Activated naive CD8-positive, alpha-beta T cell treated with anti-CD3 and anti-CD28 coated beads, Interleukin-2, amount 10 ng/mL, durations not matched to agents 7 days and 5 days (primary cell): ENCODE measurements at places on chromosomes 12 and 14.

GRCh38 chr12:28191051-28192048, 1.1 kb downstream of the CCDC91 start:
- H3K27me3 ChIP-seq: no peaks in the 10 kb centered on the region

DNA sequence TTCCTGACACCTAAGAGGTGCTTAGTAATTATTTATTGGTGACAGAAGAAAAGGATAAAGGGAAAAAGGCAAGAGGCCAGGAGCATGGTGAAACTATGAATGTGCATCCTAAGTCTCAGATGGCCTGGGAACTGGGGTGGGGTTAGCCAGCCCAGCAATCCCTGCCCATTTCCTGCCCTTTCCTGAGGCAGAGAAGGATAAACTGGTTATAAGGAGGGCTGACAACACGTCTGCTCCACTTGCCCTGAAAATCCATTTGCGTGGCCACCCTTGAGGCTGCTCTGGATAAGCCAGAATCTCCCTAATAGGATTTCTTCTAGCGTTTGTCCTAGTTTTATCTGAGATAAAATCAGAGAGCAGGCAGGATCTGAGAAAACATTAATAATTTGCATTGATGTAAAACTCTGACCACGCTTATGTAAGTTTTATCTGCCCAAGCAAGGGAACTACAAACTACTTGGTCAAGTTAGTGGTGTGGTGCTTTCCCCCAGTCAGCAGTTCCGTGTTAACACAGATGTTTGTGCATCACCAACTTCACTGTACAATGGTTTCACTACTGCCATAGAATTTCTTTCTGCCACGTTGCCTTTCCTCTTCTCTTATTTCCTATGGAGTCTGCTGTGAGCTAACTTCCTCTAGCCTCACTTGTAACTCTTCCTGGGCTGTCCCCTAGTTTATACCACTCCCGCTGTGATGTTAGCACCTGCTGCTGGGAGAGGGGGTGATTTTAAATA, 392.7 kb downstream of the RPS29 start:
- no peak for DNase-seq
- H3K4me1 ChIP-seq: no peaks in the 10 kb centered on the region
- no peaks in the 10 kb centered on the region for H3K27me3 ChIP-seq
- H3K36me3 ChIP-seq: no peaks in the 10 kb centered on the region

DNA sequence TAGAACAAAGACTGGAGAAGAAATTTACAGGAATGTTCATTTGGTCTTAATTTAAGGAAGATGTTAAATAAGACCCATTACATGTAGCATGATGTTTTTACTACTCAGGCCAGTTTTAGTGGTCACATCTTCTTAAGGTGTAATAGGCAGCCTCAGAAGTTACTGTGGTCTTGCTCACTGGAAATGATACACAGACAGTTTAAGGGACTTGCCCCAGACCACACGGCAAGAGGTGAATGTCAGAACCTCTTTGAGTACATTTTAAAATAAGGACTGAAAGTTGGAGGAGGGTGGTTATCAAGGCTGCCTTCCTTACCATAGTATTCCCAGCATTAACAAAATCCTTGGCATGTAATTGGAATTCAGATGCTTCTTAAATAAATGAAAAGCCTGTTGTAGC, 37.9 kb downstream of the LRRK2 start:
- H3K4me1 ChIP-seq: no peaks in the 10 kb centered on the region

DNA sequence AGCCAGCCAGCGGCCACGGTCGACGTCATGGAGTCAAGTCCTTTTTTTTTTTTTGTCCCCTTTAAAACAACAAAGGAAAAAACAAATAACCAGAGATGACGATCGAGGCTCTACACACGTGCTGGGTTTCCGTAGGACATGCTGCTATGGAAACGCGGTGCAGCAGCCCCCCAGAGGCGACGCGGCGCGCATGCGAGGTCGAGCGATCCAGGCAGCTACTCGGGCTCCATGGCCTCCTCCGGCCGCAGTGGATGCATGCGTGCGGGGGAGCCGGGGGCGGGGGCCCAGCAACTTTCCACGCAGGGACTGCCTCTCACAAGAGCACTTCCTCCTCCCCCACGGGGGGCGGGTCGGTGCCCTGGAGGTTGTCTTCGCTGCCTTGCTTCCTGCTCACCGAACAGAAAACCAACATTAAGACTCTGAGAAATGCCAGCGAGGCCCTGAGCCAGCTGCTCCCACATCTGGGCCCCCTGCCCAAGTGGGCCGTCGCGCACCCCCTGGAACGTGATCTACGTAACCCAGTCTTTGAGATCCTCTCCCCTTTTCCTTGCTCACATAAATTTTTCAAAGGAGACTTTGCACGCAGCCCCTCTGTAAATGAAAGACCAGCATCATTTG, 30.7 kb downstream of the P2RX4 start:
- H3K4me3 ChIP-seq: peak overlapping the region; percentile 70
- H3K36me3 ChIP-seq: peaks cover 26% of the 10 kb centered on the region
- peak overlapping the region; percentile 89 for H3K27ac ChIP-seq
- H3K4me1 ChIP-seq: peaks cover 37% of the 10 kb centered on the region
- no peaks in the 10 kb centered on the region for H3K27me3 ChIP-seq
- peak; percentile 86 for DNase-seq

DNA sequence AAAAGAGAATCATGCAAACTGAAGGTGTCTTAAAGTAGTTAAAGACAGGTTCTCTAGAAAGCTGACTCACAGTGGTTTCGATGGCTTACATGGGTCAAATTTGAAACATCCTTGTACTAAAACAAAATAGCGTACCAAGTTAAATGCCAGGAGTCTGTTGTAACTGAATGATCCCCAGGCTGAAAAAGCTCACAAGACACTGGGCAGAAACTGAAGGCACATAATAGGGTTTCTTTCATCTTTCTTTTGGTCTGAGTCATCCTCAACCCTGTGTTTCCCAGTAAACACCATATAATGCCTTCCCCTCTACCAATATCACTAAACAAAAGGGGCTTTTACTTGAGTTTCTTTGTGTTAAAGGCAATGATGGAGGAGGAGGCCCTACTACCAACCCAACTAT, 12.8 kb downstream of the ZFYVE1 start:
- H3K4me3 ChIP-seq: no peak overlapping the region
- peaks cover 14% of the 10 kb centered on the region for H3K4me1 ChIP-seq
- no peak for DNase-seq
- H3K27ac ChIP-seq: no peak overlapping the region

DNA sequence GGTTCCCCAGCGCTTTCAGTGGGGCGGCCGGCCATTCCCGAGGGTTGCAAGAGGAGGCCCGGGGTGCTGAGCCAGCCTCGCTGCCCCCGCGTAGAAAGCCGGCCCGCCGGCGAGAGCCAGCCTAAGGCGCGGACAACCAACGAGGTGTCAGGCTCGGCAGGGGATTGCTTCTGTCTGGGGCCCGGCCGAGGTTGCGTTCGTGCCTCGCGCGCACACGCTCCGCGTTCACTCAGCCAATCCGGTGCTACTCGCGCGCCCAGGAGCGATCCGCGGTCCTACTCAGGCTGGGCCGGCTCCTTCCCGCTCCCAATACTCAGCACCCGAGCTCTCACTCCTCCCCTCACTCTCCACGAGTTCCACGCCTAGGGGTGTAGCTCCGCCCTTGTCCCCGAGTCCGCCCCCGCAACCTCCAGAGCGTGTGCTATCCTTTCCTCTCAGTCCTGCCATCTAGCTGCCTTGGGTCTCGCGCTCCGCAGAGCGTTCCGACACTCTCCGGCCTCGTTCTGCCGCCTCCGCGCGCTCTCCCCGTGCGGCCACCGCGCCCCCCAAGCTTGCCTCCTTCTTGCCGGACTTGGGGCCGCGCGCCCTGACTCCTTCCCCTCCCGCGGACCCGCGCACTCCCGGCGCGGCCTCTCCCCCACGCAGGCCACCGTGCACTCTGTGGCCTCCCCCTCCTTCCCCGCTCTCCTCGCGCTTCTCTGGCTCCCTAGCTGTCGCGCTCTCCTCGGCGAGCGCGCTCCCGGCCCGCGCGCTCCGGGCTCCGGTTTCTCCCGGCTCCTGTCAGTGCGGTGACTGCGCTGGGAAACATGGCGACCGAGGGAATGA, at the start of gene GPHN:
Gene GPHN (plus strand): TSS at position 426 of the 825 bp plus-strand sequence.
- peaks cover 11% of the 10 kb centered on the region for H3K27me3 ChIP-seq
- H3K4me1 ChIP-seq: peaks cover 24% of the 10 kb centered on the region
- H3K4me3 ChIP-seq: peak within 1 kb of the TSS; percentile 98
- peaks cover 1% of the 10 kb centered on the region for H3K36me3 ChIP-seq

DNA sequence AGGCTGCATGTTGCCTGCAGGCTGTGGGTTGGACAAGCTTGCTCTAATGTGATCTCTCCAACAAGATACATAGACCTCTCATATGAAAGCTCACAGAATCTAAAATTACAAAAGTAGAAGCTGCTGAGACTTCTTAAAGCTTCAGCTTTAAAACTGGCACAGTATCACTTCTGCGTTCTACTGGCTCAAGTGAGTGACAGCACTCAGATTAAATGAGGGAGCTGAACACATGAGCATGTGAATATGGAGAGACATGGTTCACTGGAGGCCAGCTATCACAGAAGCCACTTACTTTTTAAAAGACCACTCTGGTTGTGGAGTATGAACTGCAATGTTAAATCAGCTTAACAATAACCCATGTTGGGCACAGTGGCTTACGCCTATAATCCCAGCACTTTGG, 29.1 kb upstream of the ANO6 start:
- no peaks in the 10 kb centered on the region for H3K4me1 ChIP-seq
- no peak overlapping the region for H3K4me3 ChIP-seq
- H3K27ac ChIP-seq: no peak overlapping the region
- no peak for DNase-seq
- H3K36me3 ChIP-seq: peaks cover 2% of the 10 kb centered on the region

- H3K27ac ChIP-seq: no peak overlapping the region
- H3K36me3 ChIP-seq: peaks cover 2% of the 10 kb centered on the region
- H3K4me3 ChIP-seq: no peak overlapping the region
- no peaks in the 10 kb centered on the region for H3K27me3 ChIP-seq
- DNase-seq: no peak
Observed at GRCh38 chr14:68464711-68465110, 328.2 kb downstream of the ZFP36L1 start.

DNA sequence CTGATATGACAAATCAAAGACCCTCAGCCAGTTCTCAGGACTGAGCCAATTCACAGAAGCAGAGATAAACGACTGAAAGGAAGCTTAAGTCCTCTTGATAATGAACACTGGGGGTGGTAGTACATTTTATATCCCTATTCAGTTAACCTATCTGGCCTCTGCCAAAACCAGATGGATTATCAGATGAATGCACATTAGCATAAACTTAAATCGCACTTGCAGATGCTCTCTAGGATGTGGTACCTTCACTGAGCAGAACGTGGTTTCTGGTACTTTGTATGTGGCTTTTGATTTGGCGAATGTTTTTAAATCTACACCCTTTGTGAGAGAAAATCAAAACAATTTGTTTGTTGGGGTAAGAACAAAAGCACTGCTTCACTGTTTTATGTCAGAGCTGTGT, 21.1 kb upstream of the TAS2R14 start:
- peaks cover 20% of the 10 kb centered on the region for H3K4me1 ChIP-seq
- H3K27me3 ChIP-seq: no peaks in the 10 kb centered on the region
- no peak overlapping the region for H3K4me3 ChIP-seq
- H3K36me3 ChIP-seq: peaks cover 31% of the 10 kb centered on the region

DNA sequence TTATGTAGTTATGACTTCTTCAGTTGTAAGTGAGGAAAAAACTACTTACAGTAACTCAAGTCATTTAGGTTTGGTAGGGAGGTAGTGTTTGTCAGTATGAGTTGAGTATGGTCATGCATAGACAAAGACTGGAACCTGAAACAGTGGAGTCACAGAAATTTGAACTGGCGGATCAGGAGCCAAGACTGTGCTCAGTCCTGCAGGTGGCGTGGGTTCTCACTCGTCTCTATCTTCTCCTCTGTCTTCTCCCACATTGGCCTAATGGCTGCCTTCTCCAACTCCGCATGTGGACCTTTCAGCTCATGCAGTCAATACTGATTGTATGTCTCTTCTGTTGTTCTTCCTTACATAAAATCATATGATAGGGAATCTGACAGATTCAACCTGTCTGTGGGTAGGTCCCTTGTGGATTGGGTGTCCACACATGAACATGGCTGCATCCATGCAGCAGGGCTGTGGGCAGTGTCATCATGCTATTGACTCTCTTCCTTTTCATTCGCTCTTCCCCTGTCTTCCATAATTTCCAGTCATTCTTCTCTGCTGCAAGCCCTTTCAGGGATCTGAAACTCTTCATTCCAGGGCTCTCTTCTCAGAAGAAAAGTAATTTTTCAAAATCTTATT, 78.8 kb upstream of the NEDD1 start:
- no peak overlapping the region for H3K4me3 ChIP-seq
- H3K36me3 ChIP-seq: no peaks in the 10 kb centered on the region
- H3K27me3 ChIP-seq: no peaks in the 10 kb centered on the region

- peaks cover 18% of the 10 kb centered on the region for H3K4me1 ChIP-seq
- H3K27me3 ChIP-seq: peaks cover 49% of the 10 kb centered on the region
- peak overlapping the region; percentile 88 for H3K4me3 ChIP-seq
- no peak for DNase-seq
- H3K36me3 ChIP-seq: no peaks in the 10 kb centered on the region
- no peak overlapping the region for H3K27ac ChIP-seq
Observed at GRCh38 chr12:22335794-22336166, 1.3 kb upstream of the ST8SIA1 start.

- H3K4me1 ChIP-seq: peaks cover 3% of the 10 kb centered on the region
- DNase-seq: no peak
- H3K4me3 ChIP-seq: no peak overlapping the region
- H3K36me3 ChIP-seq: no peaks in the 10 kb centered on the region
- H3K27me3 ChIP-seq: peaks cover 2% of the 10 kb centered on the region
Observed at GRCh38 chr14:94935706-94936300, 165.9 kb upstream of the GSC start.

- peaks cover 4% of the 10 kb centered on the region for H3K36me3 ChIP-seq
- peaks cover 31% of the 10 kb centered on the region for H3K4me1 ChIP-seq
- peak overlapping the region; percentile 100 for H3K27ac ChIP-seq
- DNase-seq: peak; percentile 80
Observed at GRCh38 chr12:132444957-132445883, 44.7 kb upstream of the FBRSL1 start.

GRCh38 chr14:90263748-90264449, 7.5 kb downstream of the PSMC1 start:
- H3K4me1 ChIP-seq: peaks cover 7% of the 10 kb centered on the region
- H3K27me3 ChIP-seq: no peaks in the 10 kb centered on the region
- DNase-seq: no peak
- no peak overlapping the region for H3K4me3 ChIP-seq

- DNase-seq: no peak
- H3K4me1 ChIP-seq: peaks cover 2% of the 10 kb centered on the region
- H3K27ac ChIP-seq: no peak overlapping the region
Observed at GRCh38 chr12:26493656-26494055, 298.3 kb downstream of the SSPN start.

- no peak overlapping the region for H3K27ac ChIP-seq
- H3K4me3 ChIP-seq: no peak overlapping the region
- no peaks in the 10 kb centered on the region for H3K36me3 ChIP-seq
- no peak for DNase-seq
- peaks cover 23% of the 10 kb centered on the region for H3K27me3 ChIP-seq
- no peaks in the 10 kb centered on the region for H3K4me1 ChIP-seq
Observed at GRCh38 chr14:24843494-24843893, 206.5 kb downstream of the STXBP6 start.
